ENCODE measurements at places on chromosomes 12 and 14. TPM values are rescaled to one million over a fixed set of nuclear protein-coding genes. Genes with fewer than 3 reads are reported as not detected.

CCND2 gene
- 92.2 TPM for total RNA-seq

TPH2 gene
- total RNA-seq, result not detected

CMA1 gene
- not detected for total RNA-seq

DNA sequence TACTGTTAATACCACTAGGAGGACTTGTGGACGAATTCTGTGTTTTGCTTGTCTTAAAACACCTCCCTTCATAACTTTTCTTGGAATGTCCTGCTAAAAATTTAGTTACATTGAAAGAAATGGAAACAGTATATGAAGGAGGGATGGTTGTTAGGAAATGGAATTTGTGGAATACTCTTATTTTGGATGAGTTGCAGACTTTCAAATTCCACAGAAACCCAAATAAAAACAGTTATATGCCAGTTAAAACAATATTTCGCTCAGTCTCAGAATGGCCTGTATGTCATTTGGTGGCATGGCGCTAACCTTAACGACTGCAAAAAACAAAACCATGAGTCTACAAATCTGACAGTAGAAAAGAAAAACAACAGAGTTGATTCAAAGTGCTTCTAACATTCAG is 12.2 kb upstream of the ARHGAP5 start:
- H3K4me1 ChIP-seq, result no peaks in the 10 kb centered on the region
- no peak overlapping the region for H3K27ac ChIP-seq
- no peaks in the 10 kb centered on the region for H3K27me3 ChIP-seq

All from tibial nerve (tissue), 4 donors.